ENCODE measurements at places on chromosomes 3 and 15. TPM values are rescaled to one million over a fixed set of nuclear protein-coding genes. Genes with fewer than 3 reads are reported as not detected.

DNA sequence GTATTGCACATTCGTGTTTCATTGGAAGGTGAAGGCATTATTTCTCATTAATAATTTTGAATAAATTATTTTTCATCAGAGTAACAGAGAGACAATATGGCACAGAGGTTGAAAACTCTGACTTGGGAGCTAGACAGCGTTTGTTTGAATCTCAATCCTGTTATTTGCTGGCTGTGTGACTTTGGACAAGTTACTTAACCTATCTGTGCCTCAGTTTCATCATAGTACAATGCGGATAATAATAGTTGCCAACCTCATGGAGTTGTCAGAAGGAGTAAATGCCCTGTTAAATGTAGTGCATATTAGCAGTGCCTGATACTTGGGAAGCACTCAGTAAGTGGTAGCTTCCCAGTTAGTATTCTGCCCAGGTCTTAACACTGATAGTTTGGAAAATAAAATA, 151.7 kb downstream of the SPATA16 start:
- no peak for DNase-seq

DNA sequence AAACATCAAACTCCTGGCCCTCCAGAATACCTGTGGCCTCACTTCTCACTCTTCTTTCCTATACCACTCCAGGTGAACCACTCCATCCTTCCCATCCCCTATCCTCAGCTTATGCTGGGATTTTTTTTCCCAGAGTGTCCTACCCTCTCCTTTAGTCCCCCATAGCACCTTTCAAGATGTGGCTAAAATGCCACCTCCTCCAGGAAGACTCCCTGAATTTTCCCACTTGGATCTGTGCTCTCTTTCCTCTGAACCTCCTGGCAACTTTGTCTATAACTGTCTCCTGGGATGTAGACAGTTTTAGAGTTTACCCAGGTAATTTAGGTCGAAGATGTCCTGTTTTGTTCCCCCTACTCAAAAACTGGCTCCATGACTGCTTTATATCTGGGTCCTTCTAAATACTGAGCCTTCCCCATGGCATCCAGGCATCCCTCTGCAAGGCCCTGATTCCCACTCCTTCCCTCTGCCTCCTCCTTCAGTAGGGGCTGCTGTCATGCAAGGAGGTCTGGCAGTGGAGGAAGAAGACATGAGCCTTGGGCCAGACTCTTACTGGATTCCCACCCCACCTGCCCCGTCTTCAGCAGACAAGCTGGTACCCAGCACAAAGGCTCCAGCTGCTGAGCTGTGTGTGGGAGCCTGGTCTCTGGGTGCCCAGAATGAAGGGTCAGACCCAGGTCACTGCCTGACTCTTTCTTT, 161.5 kb downstream of the SMAD6 start:
- no peak for DNase-seq

Gene CHRFAM7A
- polyA plus RNA-seq = 6.9 TPM

Gene CCNB2
- polyA plus RNA-seq = 61.4 TPM

GRCh38 chr3:178845420-178846118, 226.0 kb downstream of the ZMAT3 start:
- DNase-seq = no peak

- DNase-seq = no peak
Observed at GRCh38 chr15:101411085-101411484, 78.4 kb downstream of the PCSK6 start.

Gene CYP1A1
- not detected for polyA plus RNA-seq

Gene TBC1D5
- 52.2 TPM for polyA plus RNA-seq

Gene GLDN
- 0.28 TPM for polyA plus RNA-seq

Gene A4GNT
- 1.8 TPM for polyA plus RNA-seq

Gene AP3B2
- 4.8 TPM for polyA plus RNA-seq

Gene ZNF620
- 13.0 TPM for polyA plus RNA-seq

- no peak for DNase-seq
Observed at GRCh38 chr15:80710635-80711554, 15.8 kb downstream of the ABHD17C start.

Gene CFAP92
- 1.7 TPM for polyA plus RNA-seq

Gene CACNA2D2
- polyA plus RNA-seq = 14.6 TPM

Gene SOX2
- polyA plus RNA-seq = 0.30 TPM

Gene SHC4
- polyA plus RNA-seq = 3.1 TPM

GRCh38 chr15:40234783-40235182, 4.1 kb upstream of the PAK6 start:
- DNase-seq = no peak

Gene SLC2A2
- 19.5 TPM for polyA plus RNA-seq

Gene EPHA3
- polyA plus RNA-seq = 5.1 TPM

DNA sequence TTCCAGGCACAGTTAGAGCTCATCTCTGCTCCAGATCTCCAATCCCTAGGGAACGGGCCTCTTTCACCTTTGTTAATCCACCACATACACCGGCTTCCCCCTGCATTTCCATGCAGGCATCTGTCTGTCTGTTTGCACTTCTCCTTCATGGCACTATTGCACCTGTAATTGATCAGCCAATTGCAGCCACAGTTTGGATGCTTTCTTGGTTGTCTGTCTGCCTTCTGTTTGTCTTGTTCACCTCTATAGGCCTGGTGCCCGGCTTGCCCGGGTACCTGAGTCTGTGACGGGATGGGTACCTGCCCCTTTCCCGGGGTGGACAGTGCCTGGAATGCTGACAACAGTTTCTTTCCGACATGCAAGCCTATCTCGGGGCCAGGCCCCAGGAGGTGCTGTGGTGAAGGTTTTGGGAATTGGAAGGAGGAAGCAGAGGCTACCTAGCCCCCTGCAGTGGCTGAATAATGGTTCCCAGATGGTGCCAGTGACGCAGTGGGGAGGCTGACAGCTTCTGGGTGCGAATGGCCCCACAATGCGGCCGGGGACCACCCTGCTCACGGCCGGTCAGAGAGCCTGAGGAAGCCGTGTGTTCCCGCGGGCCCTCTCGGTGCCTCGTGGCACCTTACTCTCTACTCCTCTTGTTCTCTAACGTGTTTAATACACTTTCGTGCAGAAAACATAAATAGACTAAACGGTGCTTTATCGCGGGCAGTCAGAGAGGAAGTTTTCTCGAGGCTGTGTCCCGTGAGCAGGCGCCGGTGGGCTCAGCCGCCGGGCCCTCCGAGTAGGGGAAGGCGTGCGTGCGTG, 31.3 kb upstream of the RAB6B start:
- DNase-seq = no peak

Gene CCRL2
- polyA plus RNA-seq = 1.2 TPM

Gene LHFPL4
- polyA plus RNA-seq = 0.05 TPM

GRCh38 chr15:79680720-79681119, 216.1 kb downstream of the MTHFS start:
- DNase-seq = no peak

DNA sequence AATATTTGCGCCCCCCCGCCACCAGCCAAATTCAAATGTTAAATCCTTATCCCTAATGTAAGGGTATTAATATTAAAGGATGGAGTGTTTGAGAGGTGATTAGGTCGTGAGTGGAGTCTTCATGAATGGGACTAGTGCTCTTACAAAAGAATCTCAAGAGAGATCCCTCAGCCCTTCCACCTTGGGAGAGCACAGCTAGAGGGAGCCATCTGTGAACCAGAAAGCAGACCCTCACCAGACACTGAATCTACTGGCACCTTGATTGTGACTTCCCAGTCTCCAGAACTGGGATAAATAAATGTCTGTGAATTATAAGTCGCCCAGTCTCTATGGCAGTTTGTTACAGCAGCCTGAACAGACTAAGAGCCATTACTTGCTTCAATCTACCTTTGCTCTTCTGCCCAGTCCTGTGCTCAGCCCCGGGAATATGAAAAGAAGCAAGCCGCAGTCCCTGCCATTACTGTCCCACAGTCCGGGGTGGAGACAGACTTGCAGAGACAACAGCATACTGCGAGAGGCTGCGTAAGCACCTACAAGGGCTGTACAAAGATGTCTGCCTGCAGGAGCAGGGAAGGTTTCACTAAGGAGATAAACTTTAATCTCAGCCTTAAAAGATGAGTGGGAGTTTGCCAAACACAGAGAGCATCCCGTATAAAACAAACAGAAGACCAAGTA, 110.7 kb upstream of the TMCO5A start:
- DNase-seq = no peak

Gene CYP8B1
- 1.3 TPM for polyA plus RNA-seq

DNA sequence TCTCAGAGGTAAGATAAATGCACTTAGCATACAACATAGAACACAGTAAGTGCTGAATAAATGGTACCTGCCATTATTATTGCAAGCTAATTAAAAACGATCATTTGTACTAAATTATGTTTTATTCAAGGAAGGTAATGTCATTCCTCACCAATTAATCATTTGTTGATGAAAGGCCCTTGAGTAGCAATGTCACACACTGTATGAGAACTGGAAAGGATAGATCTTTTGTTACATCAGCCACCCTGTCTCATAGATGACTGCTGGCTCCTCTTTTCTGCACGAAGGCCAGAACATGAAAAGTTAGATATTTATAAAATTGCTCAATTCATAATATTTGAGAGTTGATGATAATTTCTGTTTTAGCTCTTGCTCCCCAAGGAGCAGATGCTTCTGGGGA, 415.4 kb downstream of the RBMS3 start:
- no peak for DNase-seq

Gene SMCO1
- polyA plus RNA-seq = not detected

Gene APOD
- polyA plus RNA-seq = 13.3 TPM

DNA sequence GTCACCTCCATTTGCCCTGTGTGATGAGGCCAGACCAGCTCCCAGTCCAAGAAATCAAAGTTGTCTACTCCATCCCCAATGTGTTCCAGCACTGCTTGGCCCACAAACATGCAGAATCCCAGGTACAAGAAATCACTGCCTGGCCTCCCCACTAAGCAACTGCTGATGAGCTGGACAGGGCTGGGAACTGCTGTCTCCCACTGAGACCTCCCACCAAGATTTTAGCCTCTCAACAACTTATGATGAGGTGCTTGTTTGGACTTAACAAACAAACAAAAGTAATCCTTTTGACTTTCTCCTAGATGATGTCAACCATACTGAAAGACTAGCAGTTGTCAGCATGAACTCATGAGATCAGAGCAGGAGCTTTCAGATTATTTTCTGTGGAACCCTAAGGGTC, 260.1 kb upstream of the UBE2E2 start:
- DNase-seq = no peak

- no peak for DNase-seq
Observed at GRCh38 chr3:18119866-18120265, 305.3 kb downstream of the SATB1 start.

Gene RTP3
- polyA plus RNA-seq = not detected

GRCh38 chr15:88147760-88148159, 108.8 kb downstream of the NTRK3 start:
- DNase-seq = no peak

- DNase-seq = no peak
Observed at GRCh38 chr3:88209356-88209755, 59.6 kb downstream of the C3orf38 start.

DNA sequence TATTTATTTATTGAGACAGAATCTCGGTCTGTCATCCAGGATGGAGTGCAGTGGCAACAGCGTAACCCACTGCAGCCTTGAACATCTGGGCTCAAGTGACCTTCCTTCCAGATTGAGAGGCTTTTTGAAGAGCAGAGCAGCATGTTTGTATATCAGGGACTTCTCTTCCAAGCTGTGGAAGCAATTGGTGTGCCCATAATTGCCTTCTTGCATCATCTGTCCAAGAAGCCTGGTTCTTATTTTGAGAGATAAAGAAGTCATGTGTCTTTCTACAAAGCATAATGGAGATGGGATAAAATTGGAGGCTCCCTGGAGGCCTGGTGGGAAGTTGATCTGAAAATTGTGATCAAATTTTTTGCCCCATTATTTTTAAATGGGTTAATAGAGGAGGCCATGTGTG, 183.8 kb upstream of the MCTP2 start:
- DNase-seq = no peak

GRCh38 chr3:14288177-14288788, 109.7 kb downstream of the LSM3 start:
- no peak for DNase-seq

- no peak for DNase-seq
Observed at GRCh38 chr15:31081056-31081455, 20.5 kb downstream of the TRPM1 start.

GRCh38 chr3:148400754-148401153, 296.9 kb upstream of the AGTR1 start:
- no peak for DNase-seq

All from left kidney (tissue), 8 donors.